Liver (tissue), 10 donors: ENCODE measurements at places on chromosomes 6 and 20. TPM values are rescaled to one million over a fixed set of nuclear protein-coding genes. Genes with fewer than 3 reads are reported as not detected.
A peak's percentile ranks its signal among the peaks of the same experiment; 100 is the strongest.

DNA sequence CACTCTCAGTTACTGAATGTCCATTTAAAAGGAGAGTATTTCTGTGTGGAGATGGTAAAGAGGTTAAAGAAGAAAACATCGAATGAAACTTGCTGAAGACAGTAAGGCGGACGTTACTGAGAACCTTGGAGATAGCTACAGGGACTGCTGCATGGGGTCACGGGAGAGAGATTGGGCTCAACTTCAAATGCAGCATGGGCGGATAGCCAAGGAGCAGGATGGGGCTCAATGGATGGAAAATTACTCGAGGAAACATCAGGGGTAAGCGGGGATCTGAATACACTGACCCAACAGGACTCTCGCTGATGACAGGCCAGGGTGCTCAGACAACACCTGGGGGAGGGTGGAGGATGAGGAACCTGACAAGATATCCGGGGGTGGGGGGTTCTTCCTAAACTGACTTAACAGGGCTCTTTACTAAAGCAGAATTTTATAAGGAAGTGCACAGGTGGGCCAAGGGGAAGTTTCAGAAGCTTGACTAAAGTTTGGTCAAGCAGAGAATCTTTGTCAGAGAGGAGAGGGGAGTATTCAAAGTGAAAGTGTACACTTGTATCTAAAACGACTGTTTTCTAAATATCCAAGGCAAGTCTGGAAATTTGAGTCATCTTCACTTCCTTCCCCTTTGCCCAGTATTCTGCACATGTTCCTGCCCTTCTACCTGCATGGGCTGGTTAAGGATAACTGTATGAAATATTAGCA is 22.8 kb downstream of the ECT2L start:
- no peak overlapping the region for H3K27ac ChIP-seq
- no peak for DNase-seq
- no peak overlapping the region for H3K4me3 ChIP-seq
- no peaks in the 10 kb centered on the region for H3K27me3 ChIP-seq

DNA sequence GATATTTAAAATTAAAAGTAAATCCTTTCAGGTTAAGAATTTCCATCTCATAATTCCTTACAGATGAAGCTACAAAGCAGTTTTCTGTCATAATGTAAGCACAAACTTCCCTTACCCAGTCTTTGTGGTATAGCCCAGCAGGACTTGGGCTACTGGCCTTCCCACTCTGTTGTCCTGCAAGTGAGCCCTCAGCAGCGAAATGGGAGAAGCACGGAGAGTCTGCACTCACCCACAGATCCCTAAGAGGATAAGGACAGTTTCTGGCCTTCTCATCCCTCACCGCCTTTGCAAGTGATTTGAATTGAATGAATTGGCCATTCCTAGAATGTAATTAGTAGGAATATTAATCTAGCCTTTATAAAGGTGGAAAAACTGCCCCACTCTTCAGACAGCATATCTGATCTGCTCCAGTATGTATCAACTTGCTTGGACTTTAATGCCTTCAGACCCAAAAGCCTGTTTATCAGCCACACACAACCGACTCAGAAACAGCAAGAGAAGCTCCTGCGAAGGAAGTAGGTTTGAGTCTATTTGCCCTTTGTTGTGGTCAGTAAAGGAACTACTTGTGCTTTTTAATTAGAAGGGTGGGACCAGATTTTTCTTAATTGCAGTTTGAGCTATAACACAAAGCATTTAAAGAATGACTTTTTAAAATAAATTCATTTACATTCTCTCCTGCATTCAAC is 29.9 kb upstream of the PRDM1 start:
- DNase-seq, result no peak
- H3K36me3 ChIP-seq, result no peaks in the 10 kb centered on the region
- H3K4me3 ChIP-seq, result no peak overlapping the region
- peaks cover 4% of the 10 kb centered on the region for H3K4me1 ChIP-seq
- H3K27ac ChIP-seq, result no peak overlapping the region
- H3K27me3 ChIP-seq, result no peaks in the 10 kb centered on the region

The HTR1E gene
- polyA plus RNA-seq, result not detected

The EMILIN3 gene
- polyA plus RNA-seq, result 0.05 TPM

DNA sequence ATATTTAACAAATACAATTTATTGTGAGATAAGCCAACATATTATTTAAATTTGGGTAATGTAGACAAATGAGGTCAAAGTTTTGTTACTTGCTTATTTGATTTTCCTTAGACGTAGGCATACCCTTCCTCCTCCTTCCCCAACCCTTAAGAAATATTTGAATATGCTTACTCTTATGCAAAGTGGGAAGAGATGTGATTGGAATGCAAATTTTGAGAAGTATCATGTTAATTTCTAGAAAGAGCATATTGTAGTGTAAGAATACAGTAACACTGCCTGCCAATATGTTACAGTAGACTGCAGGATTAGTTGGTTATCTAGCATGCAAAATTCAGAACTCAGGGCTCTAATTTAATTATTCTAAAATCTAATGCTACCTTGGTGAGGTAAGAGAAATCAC is 32.9 kb downstream of the CRISP1 start:
- no peaks in the 10 kb centered on the region for H3K4me1 ChIP-seq
- H3K4me3 ChIP-seq, result no peak overlapping the region
- H3K36me3 ChIP-seq, result no peaks in the 10 kb centered on the region
- H3K27ac ChIP-seq, result no peak overlapping the region

The PNPLA1 gene
- 0.07 TPM for polyA plus RNA-seq

DNA sequence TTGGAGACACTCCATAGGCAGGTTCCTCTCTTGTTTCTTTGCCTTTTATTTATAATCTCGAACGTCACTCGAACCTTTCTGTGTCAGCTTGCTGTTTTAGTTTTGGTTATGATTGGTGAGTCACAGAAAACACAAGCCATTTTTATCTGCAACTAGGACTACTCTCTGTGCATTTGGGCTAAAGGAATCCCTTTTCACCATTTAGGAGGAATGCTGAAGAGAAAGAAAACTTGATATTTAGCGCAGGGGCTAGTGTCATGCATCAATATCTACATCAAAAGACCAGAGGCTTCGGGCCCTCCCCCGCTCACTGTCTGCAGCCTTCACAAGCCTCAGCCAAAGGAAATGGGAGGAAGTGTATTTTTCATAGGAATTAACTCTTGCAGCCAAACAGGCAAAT is 507.8 kb upstream of the CITED2 start:
- H3K4me1 ChIP-seq, result peaks cover 9% of the 10 kb centered on the region
- no peak overlapping the region for H3K27ac ChIP-seq
- DNase-seq, result no peak
- H3K36me3 ChIP-seq, result no peaks in the 10 kb centered on the region
- H3K4me3 ChIP-seq, result no peak overlapping the region

The MEI4 gene
- polyA plus RNA-seq, result 0.42 TPM

DNA sequence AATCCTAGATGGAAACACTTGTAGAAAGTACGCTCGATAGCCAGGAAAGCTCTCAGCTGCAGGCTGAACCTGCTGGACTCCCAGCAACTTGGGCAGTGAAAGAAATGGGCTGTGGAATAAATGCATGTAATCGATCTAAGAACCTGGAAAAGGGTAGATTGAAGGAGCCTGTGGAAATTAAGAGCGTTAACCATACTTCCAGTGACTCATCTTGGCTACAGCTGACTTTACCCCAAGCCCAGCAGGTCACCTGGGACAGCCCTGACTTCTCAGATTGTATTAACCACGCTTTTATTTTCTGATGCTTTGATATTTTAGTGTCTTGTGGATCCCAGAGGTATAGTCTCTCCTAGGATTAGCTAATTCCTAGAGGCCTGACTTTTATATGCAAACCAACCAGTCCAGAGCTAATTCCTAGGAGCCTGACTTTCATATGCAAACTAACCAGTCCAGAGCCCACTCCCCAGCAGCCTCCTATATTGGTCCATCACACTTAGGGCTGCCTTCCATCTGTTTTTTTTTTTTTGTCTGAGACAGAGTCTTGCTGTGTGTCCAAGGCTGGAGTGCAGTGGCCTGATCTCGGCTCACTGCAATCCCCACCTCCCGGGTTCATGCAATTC is 86.3 kb downstream of the GMPR start:
- peaks cover 14% of the 10 kb centered on the region for H3K36me3 ChIP-seq
- DNase-seq, result no peak
- no peaks in the 10 kb centered on the region for H3K4me1 ChIP-seq
- H3K4me3 ChIP-seq, result no peak overlapping the region
- H3K27ac ChIP-seq, result no peak overlapping the region

- H3K36me3 ChIP-seq, result no peaks in the 10 kb centered on the region
- peaks cover 18% of the 10 kb centered on the region for H3K4me1 ChIP-seq
- H3K4me3 ChIP-seq, result no peak overlapping the region
- H3K27ac ChIP-seq, result peak overlapping the region; percentile 72
Measured at GRCh38 chr6:139378882-139379341, 4.5 kb upstream of the CITED2 start.

- H3K27ac ChIP-seq, result no peak overlapping the region
- H3K36me3 ChIP-seq, result no peaks in the 10 kb centered on the region
- no peak for DNase-seq
- H3K4me1 ChIP-seq, result no peaks in the 10 kb centered on the region
- no peaks in the 10 kb centered on the region for H3K27me3 ChIP-seq
Measured at GRCh38 chr6:22892452-22892851, 323.1 kb downstream of the HDGFL1 start.

The HLA-DRB1 gene
- 26.0 TPM for polyA plus RNA-seq

- H3K36me3 ChIP-seq, result no peaks in the 10 kb centered on the region
- H3K4me1 ChIP-seq, result no peaks in the 10 kb centered on the region
- H3K4me3 ChIP-seq, result no peak overlapping the region
Measured at GRCh38 chr6:64081453-64081852, 445.9 kb downstream of the PHF3 start.

- H3K27me3 ChIP-seq, result no peaks in the 10 kb centered on the region
- no peak overlapping the region for H3K4me3 ChIP-seq
- H3K36me3 ChIP-seq, result no peaks in the 10 kb centered on the region
- H3K27ac ChIP-seq, result no peak overlapping the region
- DNase-seq, result no peak
Measured at GRCh38 chr6:97674802-97675201, 391.8 kb upstream of the MMS22L start.

DNA sequence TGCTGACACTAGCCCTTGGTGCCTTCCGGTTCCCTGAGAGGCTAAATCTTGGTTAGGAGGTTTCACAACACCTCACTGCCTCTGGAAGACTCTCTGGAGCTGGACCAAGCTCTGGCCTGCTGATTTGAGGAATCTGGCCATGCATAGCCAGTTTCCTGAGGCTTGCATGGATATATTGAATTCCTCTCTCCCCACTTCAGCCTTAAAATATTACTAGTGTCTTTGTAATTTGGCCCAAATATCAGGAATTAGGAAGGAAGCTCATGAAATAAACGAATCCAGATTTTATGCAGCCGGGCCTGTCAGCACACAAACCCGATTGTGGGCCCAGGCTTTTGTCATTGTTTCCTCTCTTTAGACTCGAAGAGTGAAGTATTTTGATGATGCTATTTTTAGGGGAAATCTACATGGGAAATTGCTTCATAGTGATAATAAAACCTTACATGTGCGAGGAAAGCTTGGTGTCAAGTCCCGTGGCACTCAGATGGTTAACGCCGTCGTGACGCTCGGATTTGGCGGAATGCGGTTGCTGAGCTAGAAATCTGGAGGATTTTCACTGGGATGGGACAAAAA is 144.4 kb downstream of the PHACTR3 start:
- no peaks in the 10 kb centered on the region for H3K36me3 ChIP-seq
- DNase-seq, result no peak
- H3K4me3 ChIP-seq, result no peak overlapping the region
- no peaks in the 10 kb centered on the region for H3K4me1 ChIP-seq
- peaks cover 6% of the 10 kb centered on the region for H3K27me3 ChIP-seq

The BPIFB1 gene
- polyA plus RNA-seq, result 0.13 TPM

DNA sequence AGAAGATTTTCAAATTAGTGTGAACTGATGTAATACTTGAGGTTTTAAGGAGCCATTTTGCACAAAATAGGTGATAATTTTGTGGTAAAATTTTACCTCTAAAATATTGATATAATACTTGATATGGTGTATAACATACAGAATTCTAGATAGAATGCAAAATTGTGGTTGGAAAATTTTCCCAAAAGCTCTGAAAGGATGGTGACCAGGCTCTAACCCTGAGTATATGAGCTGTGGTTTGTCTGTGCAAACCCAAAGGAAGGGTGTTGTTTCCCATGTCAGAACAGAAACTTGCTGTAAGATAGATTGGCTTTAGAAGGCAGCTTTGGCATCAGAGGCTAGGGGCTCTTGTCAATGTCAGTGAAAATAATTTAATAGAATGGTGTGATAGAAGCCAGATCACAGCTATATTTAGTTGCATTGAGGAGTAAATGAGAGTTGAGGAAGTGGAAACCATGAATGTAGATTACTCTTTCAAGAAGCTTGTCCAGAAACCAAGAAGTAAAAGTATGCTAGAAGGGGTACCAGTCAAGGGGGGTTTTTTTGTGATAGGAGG is 257.7 kb downstream of the FARS2 start:
- no peak for DNase-seq
- H3K36me3 ChIP-seq, result peaks cover 2% of the 10 kb centered on the region
- H3K4me1 ChIP-seq, result no peaks in the 10 kb centered on the region

- no peaks in the 10 kb centered on the region for H3K27me3 ChIP-seq
- no peaks in the 10 kb centered on the region for H3K36me3 ChIP-seq
- no peak overlapping the region for H3K4me3 ChIP-seq
- H3K27ac ChIP-seq, result no peak overlapping the region
Measured at GRCh38 chr6:147873816-147874215, 365.3 kb downstream of the SAMD5 start.
